ENCODE measurements at places on chromosomes 12 and 14.

DNA sequence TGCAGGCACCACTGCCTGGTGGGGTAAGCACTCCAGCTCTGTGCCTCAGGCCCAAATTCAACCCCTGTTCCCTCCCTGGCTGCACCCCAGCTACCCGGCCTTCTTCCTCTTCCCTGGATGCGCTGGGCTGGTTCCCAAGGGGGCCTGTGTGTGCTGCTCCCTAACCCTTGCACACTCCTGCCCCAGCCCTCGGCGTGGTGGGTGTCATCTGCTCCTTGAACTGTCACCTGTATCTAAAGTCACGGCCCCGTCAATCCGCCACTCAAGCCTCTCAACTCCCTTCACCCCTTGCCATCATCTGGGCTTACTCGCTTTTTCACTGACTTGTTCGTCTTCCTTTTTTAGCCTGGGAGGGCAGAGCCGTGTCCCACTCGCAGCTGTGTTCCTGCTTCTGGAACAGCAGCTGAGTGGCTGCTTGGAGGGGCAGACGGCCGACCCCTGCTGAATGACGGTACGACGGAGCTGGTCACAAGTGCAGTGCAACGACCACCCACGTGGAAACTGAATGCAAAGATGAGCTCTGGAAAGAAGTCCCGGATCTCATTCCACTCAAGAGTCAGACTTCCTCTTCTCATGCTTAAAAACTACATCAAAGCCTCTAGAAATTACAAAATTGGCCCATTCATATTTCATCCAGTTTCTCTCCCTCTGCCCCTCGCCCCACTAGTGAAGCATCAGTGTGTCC, 138.9 kb downstream of the PIWIL1 start:
- no peak for DNase-seq

GRCh38 chr12:59620326-59620725, 24.5 kb downstream of the SLC16A7 start:
- DNase-seq, result no peak

- no peak for DNase-seq
These were observed 23.5 kb downstream of the RPS6KA5 start for GRCh38 chr14:91036741-91037469.

DNA sequence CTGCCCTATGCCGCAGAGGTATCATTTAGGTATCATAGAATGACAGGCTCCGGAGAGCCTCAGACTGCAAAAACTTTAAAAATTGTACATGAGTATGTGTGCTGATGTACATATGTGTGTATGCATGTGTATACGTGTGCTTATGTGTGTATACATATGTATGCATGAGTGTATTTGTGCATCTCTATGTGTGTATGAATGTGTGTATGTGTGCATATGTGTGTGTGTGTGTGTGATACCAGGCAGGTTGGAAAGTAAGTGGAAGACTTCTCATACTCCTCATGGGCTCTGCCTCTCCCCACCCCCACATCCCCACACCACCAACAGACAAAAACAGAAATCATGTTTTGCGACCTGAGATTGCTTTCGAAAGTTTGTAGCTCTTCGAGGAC, 621 bp upstream of the TMEM117 start:
- DNase-seq, result no peak

- no peak for DNase-seq
These were observed 33.3 kb upstream of the C12orf50 start for GRCh38 chr12:88062474-88062873.

- DNase-seq, result no peak
These were observed 9.8 kb downstream of the FAM222A start for GRCh38 chr12:109723311-109723881.

DNA sequence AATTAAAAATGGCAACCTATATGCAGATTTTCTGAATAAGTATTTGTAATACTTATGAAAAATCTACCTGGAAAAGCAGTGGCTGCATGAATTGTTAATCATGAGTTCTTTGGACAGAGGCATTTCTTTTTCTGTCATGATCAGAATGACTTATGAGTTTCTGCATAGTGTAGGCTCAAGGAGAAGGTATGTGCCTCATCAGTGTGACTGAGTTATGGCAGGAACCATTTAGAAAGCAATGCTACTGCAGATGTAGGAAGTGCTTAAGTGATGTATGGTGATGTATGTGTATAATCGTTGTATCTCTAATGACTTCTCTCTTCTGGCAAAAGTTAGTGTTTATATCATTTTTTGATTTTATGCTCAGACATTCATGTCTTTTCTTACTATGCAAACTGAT, 816.4 kb upstream of the FBXO33 start:
- DNase-seq, result no peak

- DNase-seq, result no peak
These were observed 368.1 kb downstream of the PDZRN4 start for GRCh38 chr12:41556176-41556575.

DNA sequence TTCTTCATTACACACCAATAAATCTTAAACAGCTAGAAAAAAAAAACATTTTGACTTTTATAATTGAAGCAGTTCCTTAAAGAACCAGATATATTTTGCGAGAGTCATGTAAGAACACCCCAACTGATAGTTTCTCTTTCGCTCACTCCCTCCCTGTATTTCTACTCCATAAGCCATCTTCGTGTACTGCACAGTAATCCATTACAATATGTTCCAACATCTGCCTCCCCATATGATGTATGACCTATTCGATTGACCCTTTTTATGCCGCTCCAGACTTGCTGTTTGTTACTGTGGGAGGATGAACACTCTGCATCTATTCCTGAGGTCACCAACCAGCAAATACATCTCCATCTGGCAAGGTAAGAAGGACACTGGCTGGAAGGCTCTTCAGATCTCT, 331.7 kb downstream of the SOX5 start:
- DNase-seq, result no peak

GRCh38 chr12:48810903-48811431, 7.3 kb upstream of the CACNB3 start:
- peak; percentile 80 for DNase-seq

DNA sequence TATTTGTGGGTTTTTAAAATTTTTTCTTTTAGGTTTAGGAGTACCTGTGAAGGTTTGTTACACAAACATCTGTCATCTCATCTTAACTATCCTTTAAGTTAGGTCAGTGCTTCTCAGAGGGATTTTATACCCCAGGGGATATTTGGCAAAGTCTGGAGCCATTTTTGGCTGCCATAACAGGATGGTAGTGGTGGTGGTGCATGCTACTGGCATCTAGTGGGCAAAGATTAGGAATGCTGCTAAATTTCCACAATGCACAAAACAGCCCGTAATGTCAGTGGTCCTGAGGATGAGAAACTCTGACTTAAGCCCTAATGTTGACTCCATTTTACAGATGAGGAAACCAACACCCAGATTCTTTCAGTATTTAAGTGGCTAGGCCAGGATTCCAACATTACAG, 85.2 kb upstream of the MYF6 start:
- no peak for DNase-seq

DNA sequence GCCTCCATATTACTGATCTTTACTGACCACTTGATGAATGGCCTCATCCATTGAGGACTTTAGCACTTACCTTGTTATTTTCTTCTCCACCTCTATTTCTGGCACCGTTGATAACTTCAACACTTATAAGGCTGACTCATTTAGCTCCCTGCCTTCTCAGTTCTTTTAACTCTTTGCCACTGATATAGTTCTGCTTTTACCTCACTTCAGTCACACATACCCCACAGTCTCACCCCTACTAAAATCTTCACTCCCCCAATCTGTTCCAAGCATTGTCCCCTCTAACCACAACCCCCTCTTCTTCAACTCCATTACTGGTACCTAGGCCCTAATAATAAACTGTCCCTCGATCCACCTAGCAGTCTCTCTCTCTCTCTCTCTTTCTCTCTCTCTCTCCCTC, 141.0 kb downstream of the PAH start:
- no peak for DNase-seq

- DNase-seq, result no peak
These were observed 48.9 kb upstream of the C14orf180 start for GRCh38 chr14:104530646-104531045.

- no peak for DNase-seq
These were observed 1315.2 kb downstream of the LRFN5 start for GRCh38 chr14:42921901-42922300.

DNA sequence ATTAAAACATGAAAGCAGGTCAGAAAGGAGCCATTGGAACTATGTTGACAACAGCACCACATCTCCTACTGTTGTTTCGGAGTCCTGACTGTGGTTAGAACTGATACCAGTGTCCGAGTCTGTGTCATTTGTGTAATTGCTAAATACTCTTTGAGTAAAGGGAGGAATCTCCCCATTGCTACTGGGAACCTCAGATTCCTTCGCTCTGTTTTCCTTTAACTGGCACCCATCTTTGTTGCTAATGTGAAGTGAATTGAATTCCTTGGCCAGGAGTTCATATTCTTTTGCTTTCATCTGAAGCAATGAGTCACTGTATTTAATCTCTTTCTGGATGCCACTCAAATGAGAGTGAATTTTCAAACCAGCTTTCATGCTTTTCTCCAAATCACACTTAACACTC, 31.5 kb downstream of the RASSF9 start:
- DNase-seq, result no peak

GRCh38 chr12:93563807-93564538, 8.5 kb upstream of the SOCS2 start:
- no peak for DNase-seq

DNA sequence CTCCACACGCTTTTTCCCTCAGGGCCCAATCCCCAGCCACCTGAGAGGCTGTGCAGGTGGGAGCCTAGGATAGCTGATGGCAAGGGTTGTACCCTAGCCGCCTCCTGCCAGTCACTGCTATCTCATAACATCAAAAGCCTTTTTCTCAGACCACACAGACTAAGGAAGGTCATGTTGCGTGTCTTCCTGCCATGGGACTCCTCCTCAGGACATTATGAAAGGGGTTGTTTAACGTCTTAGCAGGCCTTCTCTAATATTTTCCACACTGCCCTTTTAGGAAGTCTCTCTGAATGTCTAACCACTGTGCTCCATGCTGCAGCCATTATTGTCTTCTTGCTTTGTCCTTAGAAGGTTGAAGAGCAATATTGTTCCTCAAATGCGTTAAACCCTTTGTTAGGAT, 7.6 kb upstream of the SMUG1 start:
- DNase-seq, result no peak

- no peak for DNase-seq
These were observed 144.1 kb upstream of the PTPRQ start for GRCh38 chr12:80299976-80300375.

DNA sequence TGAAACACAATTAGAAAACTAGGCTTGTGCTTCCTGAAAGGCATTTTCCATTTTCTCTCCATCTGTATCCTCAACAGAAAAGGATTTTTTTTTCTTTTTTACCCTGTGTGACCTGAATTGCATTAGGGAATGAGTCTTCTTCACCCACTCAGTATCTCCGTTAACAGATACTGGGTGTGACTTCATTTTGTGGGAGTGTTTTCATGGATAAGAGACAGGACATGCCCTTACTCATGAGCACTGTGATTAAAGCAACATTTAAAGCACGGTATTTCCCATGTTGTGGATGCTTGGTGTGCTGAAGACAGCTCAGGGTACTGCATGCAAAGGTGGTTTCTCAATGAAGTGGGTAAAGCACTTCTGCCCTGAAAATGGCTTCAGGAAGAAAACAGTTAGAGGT, 1397.3 kb upstream of the TMEM132C start:
- no peak for DNase-seq

- no peak for DNase-seq
These were observed 80.2 kb downstream of the ANO6 start for GRCh38 chr12:45296046-45296586.

All from ovary (tissue), 10 donors.